ENCODE measurements at places on chromosomes 4 and X. TPM values are rescaled to one million over a fixed set of nuclear protein-coding genes. Genes with fewer than 3 reads are reported as not detected.

PAGE2B gene
- total RNA-seq: not detected

COL25A1 gene
- total RNA-seq: 9.1 TPM

CXCL10 gene
- total RNA-seq: 3.6 TPM

AKAP4 gene
- not detected for total RNA-seq

ADH4 gene
- not detected for total RNA-seq

IQCM gene
- not detected for total RNA-seq

BGN gene
- 6.0 TPM for total RNA-seq

GALNT7 gene
- 25.9 TPM for total RNA-seq

PAGE5 gene
- total RNA-seq: not detected

BEX2 gene
- total RNA-seq: 0.73 TPM

DOK7 gene
- not detected for total RNA-seq

TECRL gene
- total RNA-seq: not detected

PLK4 gene
- total RNA-seq: 16.3 TPM
